Right atrium auricular region (tissue), 2 donors: ENCODE measurements at places on chromosomes 2 and 18. TPM values are rescaled to one million over a fixed set of nuclear protein-coding genes. Genes with fewer than 3 reads are reported as not detected.

DNA sequence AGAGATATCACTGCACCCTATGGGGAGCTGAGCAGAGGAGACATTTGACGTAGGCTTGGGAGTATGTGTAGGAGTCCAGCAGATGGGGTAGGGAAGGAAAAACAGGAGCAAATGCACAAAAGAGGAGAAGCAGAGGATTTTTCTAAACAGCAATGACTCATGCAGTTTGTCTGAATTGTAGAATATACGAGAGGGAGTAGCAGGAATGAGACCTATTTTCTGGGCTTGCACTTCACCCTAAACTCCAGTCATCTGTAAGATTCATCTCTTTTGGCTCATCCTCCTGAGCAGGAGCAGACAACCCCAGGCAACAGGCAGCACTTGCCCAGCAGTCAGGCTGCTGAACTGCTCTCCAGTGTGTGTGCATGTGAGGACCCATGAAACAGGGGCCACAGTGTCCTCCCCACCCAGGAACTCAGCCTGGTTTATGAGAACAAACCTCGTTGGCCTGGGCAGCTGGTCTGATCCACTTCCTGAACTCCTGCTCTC, 100.2 kb upstream of the CDC42EP3 start:
- DNase-seq = no peak

DNA sequence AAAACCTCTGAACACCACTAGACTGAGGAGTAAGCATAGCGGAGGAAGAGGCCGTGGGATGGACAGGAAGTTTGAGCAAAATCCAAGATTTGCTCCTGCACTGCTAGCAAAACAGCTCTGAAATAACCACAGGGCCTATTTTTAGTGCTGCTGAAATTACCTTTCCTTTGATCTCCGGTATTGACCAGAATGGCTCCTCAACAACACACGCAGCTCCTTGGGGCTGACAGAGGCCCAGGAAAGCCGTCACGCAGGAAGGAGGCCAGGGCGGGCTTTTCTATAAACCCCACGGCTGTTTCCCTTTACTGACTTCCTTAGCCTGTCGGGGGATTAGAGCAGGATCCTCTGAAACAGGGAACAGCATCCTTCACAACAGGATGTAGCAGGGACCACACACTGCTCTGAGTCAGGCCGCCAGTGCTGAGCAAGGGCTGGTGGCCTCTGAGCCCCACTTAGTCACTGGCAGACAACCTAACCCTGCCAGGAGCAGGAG, 80.8 kb upstream of the LCLAT1 start:
- no peak for DNase-seq

DNA sequence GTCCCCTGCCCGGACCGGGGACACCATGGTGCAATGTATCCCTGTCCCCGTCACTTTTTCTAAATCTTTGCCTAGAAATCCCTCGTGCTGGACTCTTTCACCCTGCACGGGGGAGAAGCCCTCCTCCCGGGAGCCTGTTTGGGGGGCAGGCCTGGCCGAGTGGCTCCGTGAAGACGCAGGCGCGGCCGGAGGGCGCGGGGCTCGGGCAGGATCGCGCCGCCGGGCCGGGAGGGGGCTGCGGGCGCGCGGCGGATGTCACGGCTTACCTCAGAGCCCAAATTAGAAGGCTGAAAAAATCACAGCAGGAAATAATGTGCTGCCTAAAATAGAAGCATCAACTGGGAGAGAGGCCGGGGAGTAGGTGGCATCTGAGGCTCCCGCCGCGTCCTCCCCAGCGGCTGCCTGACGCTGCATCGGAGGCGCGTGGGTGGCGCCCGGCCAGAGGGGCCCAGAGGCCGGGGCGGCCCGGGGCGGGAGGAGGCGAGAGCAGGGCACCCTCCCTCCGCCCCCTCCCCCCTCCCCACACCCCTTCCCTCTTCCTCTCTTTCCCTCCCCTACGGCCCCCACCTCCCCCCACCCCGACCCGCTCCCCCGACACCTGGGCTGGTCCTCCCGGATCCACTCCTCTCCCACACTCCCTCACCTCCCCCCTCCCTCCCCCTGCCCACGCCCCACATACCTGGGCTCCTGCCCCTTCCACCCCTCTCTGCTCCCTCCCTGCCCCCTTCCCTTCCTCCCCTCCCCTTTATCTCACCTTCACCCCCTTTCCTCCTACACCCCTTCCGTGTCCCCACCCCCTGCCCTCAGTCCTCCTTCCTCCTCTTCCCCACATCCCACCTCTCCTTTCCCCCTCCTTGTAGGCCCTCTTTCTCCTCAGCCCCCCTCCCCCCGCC, 51.9 kb downstream of the SLC4A1AP start:
- peak; percentile 69 for DNase-seq

GRCh38 chr2:12236136-12236844, 480.4 kb upstream of the TRIB2 start:
- no peak for DNase-seq

The RUFY4 gene
- total RNA-seq = 0.12 TPM

The DYNAP gene
- not detected for total RNA-seq

The LIPT1 gene
- 5.2 TPM for total RNA-seq
